ENCODE measurements at places on chromosomes 4 and X. TPM values are rescaled to one million over a fixed set of nuclear protein-coding genes. Genes with fewer than 3 reads are reported as not detected.

DNA sequence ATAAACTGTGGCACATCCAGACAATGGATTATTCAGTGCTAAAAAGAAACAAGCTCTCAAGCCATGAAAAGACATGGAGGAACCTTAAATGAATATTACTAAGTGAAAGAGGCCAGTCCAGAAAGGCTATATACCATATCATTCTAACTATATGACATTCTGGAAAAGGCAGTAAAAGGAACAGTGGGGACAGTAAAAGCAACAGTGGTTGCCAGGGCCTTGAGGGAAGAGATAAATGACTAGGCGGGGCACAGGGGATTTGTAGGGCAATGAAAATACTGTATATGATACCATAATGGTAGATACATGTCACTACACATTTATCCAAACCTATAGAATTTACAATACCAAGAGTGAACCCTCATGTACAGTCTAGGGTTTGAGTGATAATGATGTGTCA, 115.3 kb downstream of the ATP8A1 start:
- no peak overlapping the region for H3K4me3 ChIP-seq
- no peaks in the 10 kb centered on the region for H3K36me3 ChIP-seq
- H3K4me1 ChIP-seq = no peaks in the 10 kb centered on the region

DNA sequence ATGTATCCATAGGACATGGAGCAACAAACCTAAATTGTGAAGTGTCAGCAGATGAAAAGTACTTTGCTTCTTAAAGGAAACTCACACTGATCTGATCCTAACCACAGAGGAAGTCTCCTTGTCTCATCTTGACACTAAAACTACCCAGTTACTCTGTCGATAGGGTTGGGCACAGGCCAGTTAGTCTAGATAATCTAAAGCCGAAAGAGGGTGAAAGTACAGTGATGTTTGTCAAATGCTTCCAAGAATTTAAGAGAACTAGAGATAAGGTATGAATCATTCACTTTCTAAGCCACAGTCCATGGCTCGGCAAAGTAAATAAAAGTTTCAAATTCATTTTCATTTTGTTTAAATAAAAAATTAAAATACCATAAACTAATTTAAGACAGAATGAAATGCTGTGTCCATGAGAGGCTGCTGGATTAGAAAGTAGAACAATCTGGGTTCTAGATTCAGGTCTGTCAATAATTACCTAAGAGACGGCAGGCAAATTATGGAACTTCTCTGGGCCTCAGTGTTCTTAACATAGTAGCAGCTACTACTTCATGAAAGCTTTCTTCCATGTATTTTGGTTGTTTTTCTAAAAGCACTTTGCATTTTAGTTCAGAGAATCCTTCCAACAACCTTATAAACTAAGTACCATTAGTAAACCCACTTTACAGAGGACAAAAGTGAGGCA, 176.7 kb downstream of the LDB2 start:
- no peak overlapping the region for H3K27ac ChIP-seq
- no peak for DNase-seq
- no peaks in the 10 kb centered on the region for H3K27me3 ChIP-seq
- no peaks in the 10 kb centered on the region for H3K36me3 ChIP-seq
- no peak overlapping the region for H3K4me3 ChIP-seq

DNA sequence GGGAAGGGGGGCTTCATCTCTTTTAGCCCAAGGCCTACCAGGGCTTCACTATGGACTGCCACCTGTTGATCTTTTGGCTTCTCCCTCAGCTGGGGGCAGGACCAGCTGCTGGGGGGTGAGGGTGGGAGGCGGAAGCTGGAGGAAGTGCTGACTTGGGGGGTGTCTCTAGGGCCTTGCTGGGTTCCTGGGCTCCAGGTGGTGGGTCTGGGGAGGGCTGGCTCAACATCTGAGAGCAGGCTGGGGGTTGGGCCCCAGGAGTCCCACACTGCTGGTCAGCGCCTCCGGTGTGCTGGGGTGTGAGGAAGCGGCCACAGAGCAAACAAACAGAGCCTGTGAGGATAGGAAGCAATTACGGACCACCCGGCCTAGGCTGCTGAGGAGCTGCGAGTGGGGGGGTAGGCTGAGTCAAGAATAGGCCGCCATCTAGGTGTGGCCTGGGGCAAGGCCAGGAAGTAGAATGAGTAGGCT, 85.7 kb downstream of the EFNB1 start:
- H3K4me3 ChIP-seq = no peak overlapping the region
- H3K36me3 ChIP-seq = no peaks in the 10 kb centered on the region
- DNase-seq = no peak
- H3K27me3 ChIP-seq = no peaks in the 10 kb centered on the region

- no peaks in the 10 kb centered on the region for H3K27me3 ChIP-seq
- H3K4me1 ChIP-seq = no peaks in the 10 kb centered on the region
- H3K27ac ChIP-seq = no peak overlapping the region
- no peak for DNase-seq
- no peaks in the 10 kb centered on the region for H3K36me3 ChIP-seq
These were observed 905 bp upstream of the GALNTL6 start for GRCh38 chr4:171812333-171812664.

GRCh38 chr4:170015285-170015684, 10.9 kb downstream of the MFAP3L start:
- no peak for DNase-seq
- H3K27ac ChIP-seq = no peak overlapping the region
- H3K4me1 ChIP-seq = no peaks in the 10 kb centered on the region
- no peak overlapping the region for H3K4me3 ChIP-seq

GRCh38 chr4:158202481-158202880, 7.8 kb upstream of the TMEM144 start:
- DNase-seq = no peak
- no peak overlapping the region for H3K4me3 ChIP-seq
- H3K27me3 ChIP-seq = no peaks in the 10 kb centered on the region
- H3K4me1 ChIP-seq = no peaks in the 10 kb centered on the region
- H3K27ac ChIP-seq = no peak overlapping the region

DNA sequence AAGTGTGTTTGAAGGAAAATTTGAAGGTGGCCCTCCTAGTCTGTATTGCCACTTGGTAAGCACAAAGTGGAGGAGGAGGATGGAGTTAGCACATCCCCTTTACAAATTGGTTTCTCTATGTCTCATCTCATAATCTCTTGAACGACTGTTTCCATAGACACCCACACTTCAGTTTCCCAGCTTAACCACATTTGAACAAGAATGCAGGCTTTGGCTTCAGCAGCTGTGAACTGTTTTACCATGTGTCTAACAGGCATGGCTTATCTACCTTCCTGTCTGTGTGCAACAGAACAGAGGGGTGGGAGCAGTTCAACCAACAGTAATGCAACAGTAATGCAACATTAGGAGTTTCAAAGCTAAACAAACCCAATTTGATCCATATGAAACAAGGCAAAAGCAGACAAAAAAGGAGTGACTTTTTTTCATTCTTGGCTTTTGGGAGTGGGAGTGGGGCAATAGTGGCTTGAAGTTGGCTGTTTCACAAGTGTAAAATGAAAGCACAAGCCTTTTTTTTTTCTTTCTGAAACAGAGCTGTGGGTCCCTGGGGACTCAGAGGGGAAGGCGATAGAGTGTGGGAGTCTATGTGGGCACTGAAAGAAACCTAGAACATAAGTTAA, 108.0 kb downstream of the ITM2A start:
- H3K27ac ChIP-seq = peak overlapping the region; percentile 58
- no peaks in the 10 kb centered on the region for H3K27me3 ChIP-seq
- peak; percentile 71 for DNase-seq
- peaks cover 89% of the 10 kb centered on the region for H3K4me1 ChIP-seq
- H3K36me3 ChIP-seq = no peaks in the 10 kb centered on the region

DNA sequence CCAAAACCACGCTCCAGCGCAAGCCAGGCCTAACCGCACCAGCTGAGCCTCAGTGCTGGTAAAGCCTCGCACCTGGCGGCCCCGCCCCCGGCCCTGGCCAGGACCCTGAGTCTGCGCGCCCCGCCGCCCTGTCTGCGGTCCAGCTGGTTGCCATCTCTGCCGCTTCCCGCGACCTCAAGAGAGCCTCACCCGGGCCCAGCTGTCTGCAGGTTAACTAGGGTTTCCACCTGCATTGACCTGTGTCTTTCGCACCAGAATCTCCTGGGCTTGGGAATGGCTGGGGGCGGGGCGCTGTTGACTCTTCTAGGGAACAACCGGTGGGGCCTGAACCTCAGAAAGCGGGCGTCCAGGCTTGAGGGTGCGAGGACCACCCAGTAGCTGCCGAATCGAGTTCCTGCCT, 207.7 kb upstream of the PRPS2 start:
- H3K4me3 ChIP-seq = no peak overlapping the region
- no peaks in the 10 kb centered on the region for H3K27me3 ChIP-seq
- no peaks in the 10 kb centered on the region for H3K4me1 ChIP-seq
- DNase-seq = no peak
- H3K27ac ChIP-seq = no peak overlapping the region

GRCh38 chr4:149264093-149264733, 551.4 kb downstream of the IQCM start:
- peak; percentile 14 for DNase-seq
- H3K27ac ChIP-seq = no peak overlapping the region
- no peaks in the 10 kb centered on the region for H3K36me3 ChIP-seq

GRCh38 chr4:118911238-118911703, 22.6 kb downstream of the SYNPO2 start:
- H3K4me1 ChIP-seq = no peaks in the 10 kb centered on the region
- H3K27ac ChIP-seq = no peak overlapping the region
- H3K4me3 ChIP-seq = no peak overlapping the region
- H3K36me3 ChIP-seq = no peaks in the 10 kb centered on the region

- H3K4me3 ChIP-seq = no peak overlapping the region
- H3K27ac ChIP-seq = no peak overlapping the region
- no peaks in the 10 kb centered on the region for H3K4me1 ChIP-seq
- H3K36me3 ChIP-seq = no peaks in the 10 kb centered on the region
These were observed 99.1 kb upstream of the EDNRA start for GRCh38 chr4:147381749-147382148.

DNA sequence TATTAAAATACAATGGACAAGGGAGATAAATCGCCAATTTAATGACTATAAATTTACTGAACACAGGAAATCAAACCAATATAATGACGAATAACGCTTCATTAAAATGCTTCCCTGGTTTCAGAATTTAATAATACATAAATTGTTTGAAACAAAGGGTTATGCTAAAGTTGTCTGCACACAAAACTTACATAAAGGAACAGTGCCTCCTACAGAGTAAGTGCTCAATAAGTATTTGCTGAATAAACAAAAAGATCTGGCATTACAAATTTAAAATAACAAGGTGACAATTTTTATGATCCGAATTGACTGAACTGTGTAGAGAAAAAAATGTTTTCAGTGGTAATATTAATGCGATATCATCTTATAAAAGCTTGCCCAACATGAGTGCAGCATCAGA, 69.6 kb downstream of the NOCT start:
- no peaks in the 10 kb centered on the region for H3K36me3 ChIP-seq
- H3K4me1 ChIP-seq = peaks cover 29% of the 10 kb centered on the region
- no peak overlapping the region for H3K4me3 ChIP-seq
- H3K27me3 ChIP-seq = no peaks in the 10 kb centered on the region
- peak; percentile 13 for DNase-seq
- H3K27ac ChIP-seq = peak overlapping the region; percentile 96

GRCh38 chrX:17040711-17041110, 94.3 kb downstream of the REPS2 start:
- H3K27ac ChIP-seq = no peak overlapping the region
- no peaks in the 10 kb centered on the region for H3K36me3 ChIP-seq
- no peaks in the 10 kb centered on the region for H3K4me1 ChIP-seq
- H3K27me3 ChIP-seq = no peaks in the 10 kb centered on the region
- no peak overlapping the region for H3K4me3 ChIP-seq
- DNase-seq = no peak

GRCh38 chr4:81207828-81208227, 7.2 kb downstream of the PRKG2 start:
- H3K4me3 ChIP-seq = no peak overlapping the region
- H3K4me1 ChIP-seq = no peaks in the 10 kb centered on the region
- H3K36me3 ChIP-seq = no peaks in the 10 kb centered on the region

- H3K4me3 ChIP-seq = no peak overlapping the region
- no peaks in the 10 kb centered on the region for H3K27me3 ChIP-seq
- H3K27ac ChIP-seq = no peak overlapping the region
- DNase-seq = no peak
These were observed 74.3 kb upstream of the IQCM start for GRCh38 chr4:149889991-149890390.

DNA sequence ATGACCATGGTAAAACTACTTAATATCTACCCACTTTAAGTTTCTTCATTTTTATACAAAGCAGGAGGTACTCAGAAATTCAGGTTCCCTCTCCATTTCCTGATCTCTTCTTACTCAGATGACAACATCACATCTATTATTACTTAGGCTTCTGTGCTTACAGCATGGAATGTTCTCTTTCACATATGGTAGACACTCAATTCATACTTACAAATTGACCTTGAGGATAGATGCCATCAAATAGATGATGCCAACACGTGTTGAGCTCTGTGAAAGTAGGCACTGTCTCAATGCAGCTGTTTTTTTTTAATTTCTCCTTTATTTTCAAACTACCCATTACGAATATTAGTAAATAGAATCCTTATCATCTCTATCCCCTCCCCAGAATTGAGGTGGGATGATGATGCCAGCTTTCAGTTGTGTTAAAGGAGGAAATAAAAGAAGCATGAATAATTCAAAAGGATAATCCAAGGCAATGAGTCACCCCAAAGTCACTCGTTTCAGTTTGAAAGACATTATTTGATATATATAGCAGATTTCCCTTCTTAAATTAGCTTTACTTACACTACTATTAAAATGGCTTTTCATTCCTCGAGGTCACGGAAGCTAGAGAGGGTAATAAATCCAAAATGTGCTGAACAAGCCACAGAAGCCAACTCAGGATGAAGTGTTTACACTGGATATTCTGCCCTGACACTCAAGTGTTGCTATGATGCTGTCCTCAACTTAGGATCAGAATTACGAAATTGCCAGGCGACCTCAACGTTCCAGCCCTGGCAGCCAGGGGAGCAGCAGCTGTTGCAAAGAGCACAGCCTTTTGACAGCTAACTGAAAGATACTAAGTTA, 124.2 kb upstream of the EOLA2 start:
- no peak overlapping the region for H3K4me3 ChIP-seq
- no peaks in the 10 kb centered on the region for H3K27me3 ChIP-seq
- no peaks in the 10 kb centered on the region for H3K36me3 ChIP-seq
- no peak overlapping the region for H3K27ac ChIP-seq
- no peaks in the 10 kb centered on the region for H3K4me1 ChIP-seq

DNA sequence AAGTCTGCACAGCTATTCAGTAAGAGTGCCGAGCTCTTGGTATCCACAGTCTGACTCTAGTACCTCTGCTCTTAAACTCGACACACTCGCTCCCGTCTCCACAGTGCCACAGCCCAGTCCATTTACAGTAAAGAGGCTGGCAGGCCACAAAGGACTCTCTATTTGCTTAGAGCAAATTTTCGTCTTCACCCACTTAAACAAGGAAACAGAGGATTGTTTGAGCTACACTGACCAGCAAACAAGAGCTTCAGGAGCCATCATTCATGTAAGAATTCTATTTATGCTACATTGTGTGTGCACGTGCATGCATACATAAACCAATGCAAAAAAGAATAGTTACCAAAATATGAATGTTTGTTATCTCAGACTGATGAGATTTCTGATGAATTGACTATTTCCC, 290.2 kb downstream of the USP46 start:
- no peaks in the 10 kb centered on the region for H3K27me3 ChIP-seq
- no peaks in the 10 kb centered on the region for H3K4me1 ChIP-seq
- no peaks in the 10 kb centered on the region for H3K36me3 ChIP-seq
- H3K4me3 ChIP-seq = no peak overlapping the region
- DNase-seq = no peak

- peaks cover 5% of the 10 kb centered on the region for H3K4me1 ChIP-seq
- no peaks in the 10 kb centered on the region for H3K27me3 ChIP-seq
- DNase-seq = peak; percentile 2
- no peak overlapping the region for H3K4me3 ChIP-seq
These were observed 49.5 kb downstream of the STX18 start for GRCh38 chr4:4492161-4492847.

GRCh38 chr4:679104-679481, 4.8 kb downstream of the MYL5 start:
- no peak overlapping the region for H3K4me3 ChIP-seq
- H3K4me1 ChIP-seq = peaks cover 21% of the 10 kb centered on the region
- H3K27me3 ChIP-seq = no peaks in the 10 kb centered on the region
- no peak overlapping the region for H3K27ac ChIP-seq

The CSAG2 gene
- total RNA-seq = not detected

The DMP1 gene
- total RNA-seq = not detected

The RBM46 gene
- total RNA-seq = not detected

The PSAPL1 gene
- not detected for total RNA-seq

Measured in CD4-positive, alpha-beta memory T cell (primary cell).